ENCODE measurements at places on chromosomes 4 and X.

- no peak for DNase-seq
These were observed 195.6 kb upstream of the KLF3 start for GRCh38 chr4:38468339-38468866.

- no peak for DNase-seq
These were observed 547.0 kb upstream of the NDST4 start for GRCh38 chr4:115660465-115660864.

GRCh38 chrX:69959712-69960111, 90.0 kb downstream of the AWAT2 start:
- DNase-seq: no peak

DNA sequence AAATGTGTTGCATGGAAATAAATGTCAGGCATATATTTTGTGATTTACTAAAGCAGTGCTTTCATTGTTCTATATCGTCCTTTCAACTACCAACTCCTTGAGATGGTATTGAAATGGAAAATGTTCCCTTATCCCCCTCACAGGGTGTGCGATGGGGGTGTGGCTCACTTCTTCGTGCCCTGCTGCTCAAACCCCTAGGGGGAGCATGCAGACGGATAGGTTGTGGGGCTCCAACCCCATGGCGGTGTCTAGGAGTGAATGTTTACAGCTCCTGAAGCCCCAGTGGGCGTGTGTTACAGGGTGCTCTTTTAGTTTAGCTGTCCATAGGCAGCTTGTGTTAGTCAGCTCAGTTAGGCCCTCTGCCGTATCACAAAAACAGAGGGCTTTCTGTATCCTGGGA, 287.7 kb upstream of the EMCN start:
- no peak for DNase-seq

DNA sequence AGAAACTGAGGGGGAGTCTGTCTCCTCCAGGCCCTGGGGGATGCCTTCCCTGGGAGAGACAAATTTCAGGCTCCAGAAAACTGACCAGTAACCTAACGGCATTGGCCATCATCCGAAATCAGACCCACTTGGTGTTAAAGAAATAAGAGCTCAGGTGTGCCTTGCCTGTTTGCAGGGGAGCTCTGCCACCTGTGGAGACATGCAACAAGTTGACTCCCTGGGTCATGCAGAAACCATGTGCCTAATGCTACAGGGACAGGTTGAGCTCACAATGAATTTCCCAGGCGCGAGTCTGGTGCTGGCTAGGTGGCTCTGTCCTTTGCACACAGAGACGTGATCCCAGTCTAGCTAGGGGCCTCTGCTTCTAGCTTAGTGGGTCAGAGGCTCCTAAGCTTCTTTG, 95.8 kb upstream of the KIT start:
- no peak for DNase-seq

DNA sequence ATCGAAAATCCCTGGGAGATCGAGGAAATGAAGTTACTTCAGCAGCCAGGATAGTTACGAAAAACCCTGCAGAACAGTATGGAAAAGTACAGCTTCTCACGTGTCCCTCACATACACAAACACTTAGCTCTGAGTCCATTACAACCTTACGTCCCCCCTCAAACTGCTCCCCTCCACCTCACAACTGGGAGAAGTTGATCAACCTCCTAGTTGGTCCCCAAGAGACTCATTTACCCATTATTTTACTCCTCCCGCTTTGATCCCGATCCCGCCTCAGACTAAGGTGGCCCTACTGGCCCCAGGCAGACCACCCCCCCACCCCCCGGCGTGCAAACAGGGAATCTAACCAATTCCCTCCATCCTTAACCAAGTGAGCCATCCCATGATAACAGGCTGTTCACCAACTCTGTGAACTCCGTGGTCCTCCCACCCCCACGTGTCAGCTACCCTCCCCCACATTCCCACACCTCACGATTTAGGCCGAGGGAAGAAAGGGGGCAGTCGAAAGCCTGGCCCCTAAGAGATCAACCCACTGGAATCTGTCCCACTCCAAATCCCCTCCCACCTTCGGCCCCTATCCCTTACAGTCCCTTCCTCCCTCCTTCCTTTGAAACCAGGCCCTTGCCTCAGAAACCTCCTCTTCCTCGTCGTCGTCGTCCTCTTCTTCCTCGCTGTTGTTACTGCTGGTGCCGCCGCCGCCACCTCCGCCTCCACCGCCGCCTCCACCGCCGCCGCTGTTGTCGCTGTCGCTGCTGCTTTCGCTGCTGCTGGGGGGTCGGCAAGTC, 755 bp downstream of the ANKRD17 start:
- DNase-seq: peak; percentile 16

DNA sequence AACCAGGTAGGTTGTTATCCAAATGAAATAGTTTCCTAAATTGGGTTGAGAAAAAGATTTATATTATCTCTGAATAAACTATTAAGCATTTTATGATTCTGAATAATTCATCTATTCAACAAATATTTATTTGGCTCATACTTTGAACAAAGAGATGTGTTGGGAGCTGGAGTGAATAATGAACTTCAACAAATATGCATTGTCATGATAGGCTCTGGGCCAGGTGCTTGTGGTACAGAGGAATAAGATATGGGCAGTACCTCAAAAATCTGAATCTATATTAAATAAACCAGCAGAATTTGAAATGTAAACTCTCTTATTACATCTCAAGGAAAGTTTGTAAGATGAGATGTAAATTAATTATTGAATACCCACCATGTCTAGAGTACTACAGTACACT, 75.7 kb upstream of the DCLK2 start:
- DNase-seq: no peak

DNA sequence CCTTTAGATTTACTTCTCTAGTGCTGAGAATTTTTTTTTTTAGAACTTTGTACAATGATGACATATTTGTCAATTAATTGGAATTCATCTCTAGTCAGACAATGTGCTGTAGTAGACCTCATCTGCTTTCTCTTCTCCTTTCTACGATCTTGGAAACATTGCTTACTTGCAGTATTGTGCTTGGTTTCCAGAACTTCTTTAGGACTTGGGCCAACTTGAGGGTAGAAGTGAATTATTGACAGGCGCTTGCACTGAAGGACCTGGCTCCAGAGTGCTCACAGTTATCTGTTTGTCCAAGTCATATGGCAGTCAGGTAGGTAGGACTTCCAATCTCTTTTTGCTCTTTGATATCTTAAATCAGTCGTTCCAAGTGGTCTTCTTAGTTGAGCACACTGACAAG, 39.6 kb downstream of the FNIP2 start:
- no peak for DNase-seq

DNA sequence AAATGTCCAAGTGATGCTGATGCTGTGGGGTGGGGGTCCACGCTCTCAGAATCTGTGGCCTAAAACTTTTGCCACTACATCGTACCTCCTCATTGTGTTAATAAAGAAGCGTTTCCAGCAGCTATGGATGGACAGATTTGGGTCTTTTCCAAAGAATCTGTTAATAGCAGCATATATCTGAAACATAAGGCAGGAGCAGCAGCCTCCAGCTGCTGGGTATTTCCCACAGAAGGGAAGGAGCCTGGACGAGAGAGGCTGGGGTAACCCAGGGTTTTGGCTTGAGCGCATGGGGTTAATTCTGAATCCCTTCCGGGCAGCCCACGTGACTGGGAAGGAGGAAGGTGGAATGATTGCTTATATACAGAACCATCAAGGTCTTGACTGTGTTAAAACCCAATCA, 332.4 kb downstream of the BCOR start:
- no peak for DNase-seq
